ENCODE measurements at places on chromosomes 16 and 17.

DNA sequence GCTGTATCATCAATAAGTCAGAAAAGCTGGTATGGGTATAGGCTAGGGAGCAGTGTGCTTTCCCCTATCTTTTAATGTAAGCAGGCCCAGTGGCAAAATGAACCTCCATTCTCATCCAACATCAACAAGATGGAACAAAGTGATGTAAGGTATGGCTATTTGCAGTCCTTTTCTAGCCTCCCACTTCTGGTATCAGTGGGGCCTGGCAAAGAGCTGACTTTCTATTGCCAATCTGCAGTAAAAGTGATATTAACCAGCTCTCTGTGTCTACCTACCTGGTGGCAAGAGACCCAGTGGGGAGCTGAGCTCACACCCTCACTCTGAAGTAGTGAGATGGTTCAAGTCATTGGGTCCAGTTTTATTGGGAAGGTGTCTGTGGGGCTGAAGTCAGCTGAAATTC, 1492.6 kb downstream of the CDH11 start:
- DNase-seq: no peak

DNA sequence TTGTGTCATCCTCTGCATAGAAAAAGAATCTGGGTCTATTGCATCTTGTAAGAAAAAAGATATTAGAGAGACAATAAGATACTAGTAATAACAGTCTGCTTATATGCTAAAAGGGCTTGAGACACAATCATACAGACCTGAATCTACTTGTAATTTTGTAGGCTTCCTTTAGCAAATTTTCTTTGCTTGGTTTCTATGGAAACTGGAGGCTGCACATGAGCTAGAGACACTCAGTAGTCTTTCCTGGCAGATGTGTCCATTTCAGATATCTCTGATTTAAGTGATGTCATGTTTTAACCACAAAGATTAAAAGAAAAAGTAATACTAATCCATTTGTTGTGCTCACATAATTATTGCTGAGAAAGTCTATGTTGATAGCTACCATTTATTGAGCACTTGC, 123.9 kb upstream of the GNAO1 start:
- DNase-seq: no peak

- no peak for DNase-seq
These were observed 1.3 kb downstream of the GJD3 start for GRCh38 chr17:40363111-40363827.

GRCh38 chr16:27726621-27727261, 176.8 kb downstream of the KATNIP start:
- no peak for DNase-seq

- no peak for DNase-seq
These were observed 105.3 kb downstream of the SLC39A11 start for GRCh38 chr17:72987166-72987565.

DNA sequence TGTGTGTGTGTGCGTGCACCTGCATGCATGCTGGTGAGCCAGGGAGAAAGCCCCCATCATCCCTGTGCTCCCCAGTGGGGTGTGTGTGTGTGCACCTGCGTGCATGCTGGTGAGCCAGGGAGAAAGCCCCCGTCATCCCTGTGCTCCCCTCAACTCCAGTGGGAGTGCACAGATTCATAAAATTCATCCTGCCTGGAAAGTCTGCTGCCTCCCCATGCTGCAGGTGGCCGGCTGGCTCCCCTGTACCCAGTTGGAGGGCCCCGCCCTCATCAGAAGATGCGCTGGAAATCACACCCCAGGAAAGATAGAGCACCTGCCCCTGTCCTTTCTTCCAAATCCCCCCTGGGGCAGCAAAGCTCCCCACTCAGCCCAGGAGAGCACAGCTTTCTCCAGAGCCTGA, 84.8 kb upstream of the DOC2B start:
- no peak for DNase-seq

- DNase-seq: no peak
These were observed 2.5 kb downstream of the GPRC5B start for GRCh38 chr16:19882186-19882585.

- DNase-seq: no peak
These were observed 217.0 kb downstream of the ZNF423 start for GRCh38 chr16:49638673-49639610.

DNA sequence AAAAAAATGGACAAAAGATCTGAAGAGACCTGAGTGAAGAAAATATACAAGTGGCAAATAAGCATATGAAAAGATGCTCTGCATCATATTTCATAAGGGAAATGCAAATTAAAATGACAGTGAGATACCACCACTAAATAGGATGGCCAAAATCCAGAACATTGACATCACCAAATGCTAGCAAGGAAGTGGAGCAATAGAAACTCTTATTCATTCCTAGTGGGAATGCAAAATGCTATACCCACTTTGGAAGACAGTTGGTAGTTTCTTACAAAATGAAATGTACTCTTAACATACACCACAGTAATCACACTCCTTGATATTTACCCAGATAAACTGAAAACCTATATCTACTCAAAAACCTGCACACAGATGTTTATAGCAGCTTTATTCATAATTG, 33.6 kb downstream of the DHRS7B start:
- DNase-seq: no peak

DNA sequence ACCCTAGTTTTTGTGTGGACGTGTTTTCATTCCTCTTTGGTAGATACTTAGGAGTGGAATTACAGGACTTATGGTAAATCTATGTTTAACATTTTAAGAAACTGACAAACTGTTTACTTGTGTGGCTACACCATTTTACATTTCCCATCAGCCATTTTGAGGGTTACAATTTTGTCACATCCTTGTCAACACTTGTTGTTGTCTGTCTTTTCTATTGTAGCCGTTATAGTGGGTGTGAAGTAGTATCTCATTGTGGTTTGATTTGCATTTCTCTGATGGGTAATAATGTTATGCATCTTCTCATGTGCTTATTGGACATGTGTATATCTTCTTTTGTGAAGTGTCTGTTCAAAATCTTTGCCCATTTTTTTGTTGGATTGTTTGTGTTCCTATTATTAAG, 4.5 kb downstream of the FTO start:
- no peak for DNase-seq

DNA sequence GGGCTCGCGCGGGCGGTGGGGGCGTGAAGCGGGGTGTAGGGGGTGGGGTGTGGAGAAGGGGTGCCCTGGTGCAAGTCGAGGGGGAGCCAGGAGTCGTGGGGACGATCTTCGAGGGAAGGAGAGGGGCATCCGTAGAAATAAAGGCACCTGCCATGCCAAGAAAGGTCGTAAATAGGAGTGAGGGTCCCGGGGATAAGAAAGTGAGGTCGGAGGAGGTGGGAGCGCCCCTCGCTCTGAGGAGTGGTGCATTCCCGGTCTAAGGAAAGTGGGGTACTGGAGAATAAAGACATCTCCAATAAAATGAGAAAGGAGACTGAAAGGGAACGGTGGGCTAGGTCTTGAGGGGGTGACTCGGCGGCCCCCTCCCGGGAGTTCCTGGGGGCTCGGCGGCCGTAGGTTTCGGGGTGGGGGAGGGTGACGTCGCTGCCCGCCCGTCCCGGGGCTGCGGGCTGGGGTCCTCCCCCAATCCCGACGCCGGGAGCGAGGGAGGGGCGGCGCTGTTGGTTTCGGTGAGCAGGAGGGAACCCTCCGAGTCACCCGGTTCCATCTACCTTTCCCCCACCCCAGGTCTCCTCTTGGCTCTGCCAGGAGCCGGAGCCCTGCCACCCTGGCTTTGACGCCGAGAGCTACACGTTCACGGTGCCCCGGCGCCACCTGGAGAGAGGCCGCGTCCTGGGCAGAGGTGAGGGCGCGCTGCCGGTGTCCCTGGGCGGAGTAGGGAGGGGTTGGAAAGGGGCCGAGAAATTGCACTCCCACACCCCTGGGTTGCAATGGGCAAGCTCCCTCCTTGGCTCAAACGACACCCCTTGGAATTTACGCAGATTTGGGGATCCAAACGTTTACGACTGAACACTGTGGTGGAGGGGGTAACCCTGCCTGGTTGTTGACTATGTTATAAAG, 888 bp downstream of the CDH1 start:
- DNase-seq: no peak

GRCh38 chr17:70317421-70317820, 148.1 kb downstream of the KCNJ2 start:
- DNase-seq: no peak

DNA sequence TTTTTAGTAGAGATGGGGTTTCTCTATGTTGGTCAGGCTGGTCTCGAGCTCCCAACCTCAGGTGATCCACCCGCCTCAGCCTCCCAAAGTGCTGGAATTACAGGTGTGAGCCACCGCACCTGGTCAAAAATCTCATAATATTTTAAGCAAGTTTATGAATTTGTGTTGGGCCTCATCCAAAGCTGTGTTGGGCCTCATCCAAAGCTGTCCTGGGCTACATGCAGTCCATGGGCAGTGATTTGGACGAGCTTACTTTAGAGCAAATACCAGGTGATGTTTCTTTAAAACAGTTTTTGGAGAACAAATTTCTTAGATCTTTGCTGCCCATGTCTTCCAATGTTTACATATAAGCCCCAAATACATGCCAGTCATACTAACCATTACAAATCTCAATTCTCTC, 84.4 kb upstream of the C17orf78 start:
- no peak for DNase-seq

- no peak for DNase-seq
These were observed 29.4 kb upstream of the SLC38A8 start for GRCh38 chr16:84072014-84072413.

GRCh38 chr16:66405057-66405783, 21.9 kb upstream of the BEAN1 start:
- no peak for DNase-seq

DNA sequence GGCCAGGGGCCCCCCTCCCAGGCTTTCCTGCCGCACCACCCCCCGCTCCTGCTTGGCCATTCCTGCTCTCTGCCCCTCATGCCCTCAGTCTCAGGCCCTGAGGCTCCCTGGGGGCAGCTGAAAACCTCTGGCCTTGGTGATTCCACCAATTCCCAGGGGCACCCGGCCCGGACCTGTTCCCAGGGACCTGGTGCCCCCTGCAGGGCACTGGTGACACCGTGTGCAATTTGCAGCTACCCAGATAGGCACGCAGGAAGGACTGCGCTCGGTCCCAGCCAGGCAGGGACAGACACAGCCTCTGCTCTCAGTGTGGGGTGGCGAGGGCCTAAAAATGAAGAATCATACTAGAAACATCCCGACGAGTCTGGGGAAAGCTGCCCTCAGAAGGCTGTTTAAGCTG, 13.4 kb downstream of the WFDC1 start:
- no peak for DNase-seq
